ENCODE measurements at places on chromosomes 12 and 14.

- no peaks in the 10 kb centered on the region for H3K27me3 ChIP-seq
- no peak for DNase-seq
- peaks cover 32% of the 10 kb centered on the region for H3K4me1 ChIP-seq
- no peak overlapping the region for H3K4me3 ChIP-seq
- peaks cover 10% of the 10 kb centered on the region for H3K36me3 ChIP-seq
Observed at GRCh38 chr12:71691504-71692129, 5.7 kb downstream of the TMEM19 start.

DNA sequence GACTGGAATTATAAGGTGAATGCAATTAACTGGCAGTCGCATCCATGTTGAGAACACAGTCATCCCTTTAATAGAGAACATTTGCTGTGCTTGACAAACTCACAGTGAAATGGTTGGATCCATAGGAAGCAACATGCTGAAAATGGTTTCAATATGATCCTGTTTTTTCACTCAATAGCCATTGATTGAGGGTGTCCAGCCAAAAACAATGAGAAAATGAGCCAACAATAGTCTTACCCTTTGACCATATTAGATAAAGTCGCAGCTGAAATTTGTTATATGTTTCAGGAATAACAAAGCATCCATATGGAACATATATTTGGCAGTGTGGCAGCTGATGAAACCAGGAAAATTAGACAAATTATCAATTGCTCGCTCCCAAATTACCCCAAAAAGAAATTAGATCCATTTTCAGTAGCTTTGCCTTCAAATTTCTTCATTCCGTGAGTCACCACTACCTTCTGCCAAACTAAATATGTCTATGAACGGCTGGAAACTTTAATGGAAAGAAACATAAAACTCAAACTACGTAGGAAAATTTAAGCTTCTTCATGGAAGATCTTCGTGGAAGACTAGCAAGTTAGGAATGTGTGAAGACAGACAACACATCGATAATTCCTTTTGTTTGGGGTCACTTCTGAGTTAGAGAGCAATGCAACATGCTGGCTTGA is 17.4 kb downstream of the IGF1 start:
- peaks cover 23% of the 10 kb centered on the region for H3K27me3 ChIP-seq
- no peak overlapping the region for H3K27ac ChIP-seq
- no peak for DNase-seq

GRCh38 chr12:7303772-7304171 is at the start of gene ACSM4:
ACSM4 (plus strand) TSS chr12:7304072; CDS start chr12:7304332, 260 bp downstream.
- no peak for DNase-seq
- no peak within 1 kb of the TSS for H3K27ac ChIP-seq
- H3K27me3 ChIP-seq, result peaks cover 12% of the 10 kb centered on the region
- no peaks in the 10 kb centered on the region for H3K36me3 ChIP-seq

DNA sequence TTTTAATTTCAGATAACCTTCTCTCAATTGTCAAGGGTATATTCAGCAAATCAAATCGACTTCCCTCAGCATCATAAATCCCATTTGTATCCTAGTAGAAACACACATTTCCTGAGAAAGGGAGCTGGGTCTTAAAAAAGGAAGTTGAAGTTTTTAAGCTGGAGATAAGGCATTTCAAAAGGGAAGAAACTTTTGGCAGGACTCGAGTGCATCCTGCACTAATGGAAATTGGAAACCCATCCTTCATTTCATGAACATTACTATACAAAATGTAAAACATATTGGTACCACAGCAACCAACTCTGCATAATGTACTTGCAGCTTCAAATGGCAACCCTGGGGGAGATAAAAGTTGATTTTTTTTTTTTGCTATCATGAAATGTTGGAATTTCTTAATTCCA is 23.7 kb upstream of the TMCC3 start:
- peaks cover 7% of the 10 kb centered on the region for H3K27me3 ChIP-seq
- H3K36me3 ChIP-seq, result no peaks in the 10 kb centered on the region
- H3K4me3 ChIP-seq, result no peak overlapping the region
- peaks cover 19% of the 10 kb centered on the region for H3K4me1 ChIP-seq
- DNase-seq, result no peak
- H3K27ac ChIP-seq, result no peak overlapping the region

- H3K27ac ChIP-seq, result no peak overlapping the region
- no peaks in the 10 kb centered on the region for H3K27me3 ChIP-seq
- H3K36me3 ChIP-seq, result peaks cover 83% of the 10 kb centered on the region
- DNase-seq, result no peak
Observed at GRCh38 chr14:93219103-93219726, 12.2 kb downstream of the UBR7 start.

- H3K4me1 ChIP-seq, result peaks cover 15% of the 10 kb centered on the region
- no peak overlapping the region for H3K4me3 ChIP-seq
Observed at GRCh38 chr12:123396954-123397353, 13.0 kb downstream of the KMT5A start.

- no peaks in the 10 kb centered on the region for H3K4me1 ChIP-seq
- no peak for DNase-seq
- no peaks in the 10 kb centered on the region for H3K36me3 ChIP-seq
- no peak overlapping the region for H3K4me3 ChIP-seq
- H3K27me3 ChIP-seq, result no peaks in the 10 kb centered on the region
- H3K27ac ChIP-seq, result no peak overlapping the region
Observed at GRCh38 chr12:21144309-21144708, 13.3 kb downstream of the SLCO1B1 start.

DNA sequence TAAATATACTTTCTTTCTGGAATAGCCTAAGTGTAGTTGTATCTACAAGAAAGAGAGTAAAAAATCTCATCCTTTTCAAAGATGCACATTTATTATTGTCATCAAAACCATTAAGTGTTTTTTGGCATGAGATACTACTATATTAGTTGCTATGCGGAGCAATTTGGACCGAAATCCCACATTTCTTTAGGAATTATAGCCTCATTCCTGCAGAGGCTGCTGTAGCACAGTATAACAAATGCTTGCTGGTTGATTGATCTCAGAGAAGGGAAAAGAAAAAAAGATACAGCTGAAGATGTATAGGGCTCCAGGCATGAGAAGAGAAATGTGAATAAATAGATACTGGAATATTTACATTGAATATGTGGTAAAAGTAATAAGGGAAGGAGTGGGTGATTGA is 36.0 kb downstream of the RHOJ start:
- H3K27ac ChIP-seq, result no peak overlapping the region
- no peak overlapping the region for H3K4me3 ChIP-seq
- H3K27me3 ChIP-seq, result peaks cover 17% of the 10 kb centered on the region
- DNase-seq, result no peak

DNA sequence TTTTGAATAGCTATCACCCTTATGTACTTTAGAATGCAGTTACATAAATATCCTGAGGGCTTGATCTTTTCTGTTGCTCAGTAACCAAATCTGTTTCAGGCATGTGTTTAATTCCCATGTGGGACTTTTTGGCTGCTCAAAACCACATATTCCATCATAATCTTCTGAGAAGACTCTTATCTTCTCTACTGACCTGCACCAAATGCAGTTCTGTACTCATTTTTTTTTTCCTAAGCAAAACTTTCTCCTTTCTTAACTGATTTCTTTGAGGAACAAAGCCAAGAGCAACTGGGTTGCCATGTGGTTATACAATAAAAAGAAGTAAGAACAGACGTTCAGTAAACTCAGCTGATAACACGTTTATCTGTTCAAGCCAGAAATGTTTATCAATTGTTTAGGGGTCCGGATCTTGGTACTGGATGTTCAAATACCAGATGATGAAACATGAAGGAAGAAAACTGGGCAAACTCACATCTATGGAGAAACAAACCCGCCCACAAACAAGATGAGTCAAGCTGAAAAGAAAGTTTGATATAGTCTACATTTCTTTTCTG is 50.1 kb downstream of the TMEM132C start:
- H3K27ac ChIP-seq, result no peak overlapping the region
- no peaks in the 10 kb centered on the region for H3K4me1 ChIP-seq
- H3K27me3 ChIP-seq, result no peaks in the 10 kb centered on the region

DNA sequence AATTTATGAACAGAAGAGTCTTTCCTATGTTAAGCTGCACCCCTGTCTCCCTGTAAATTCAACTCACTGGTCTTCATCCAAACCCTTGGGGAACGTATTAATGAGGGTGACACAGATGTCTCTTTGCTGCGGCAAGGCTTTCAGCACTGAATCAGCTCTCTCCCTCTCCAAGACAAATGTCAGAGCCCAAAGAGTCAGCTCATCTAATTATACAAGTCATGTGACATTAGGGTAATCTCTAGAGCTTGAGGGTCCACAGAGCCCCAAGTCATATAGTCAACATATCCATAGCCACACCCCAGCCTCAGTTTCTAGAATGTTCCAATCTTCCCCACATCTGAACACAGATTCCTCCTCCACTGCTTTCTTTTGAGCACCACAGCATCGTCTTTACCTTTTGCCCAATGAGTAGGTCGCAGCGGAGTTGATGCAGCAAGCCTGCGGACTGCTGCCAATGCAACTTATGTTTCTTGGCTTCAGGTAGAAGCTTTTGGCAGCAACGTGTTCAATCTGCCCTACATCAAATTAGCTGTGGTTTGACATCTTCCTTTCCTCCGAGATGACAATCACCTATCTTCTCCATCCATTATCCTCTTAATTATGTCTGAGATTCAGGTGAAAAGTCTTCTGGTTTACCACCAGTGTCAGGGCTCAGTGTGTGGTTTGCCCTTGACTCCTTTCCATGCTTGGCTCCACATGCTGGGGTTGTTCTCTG is 5.3 kb downstream of the BATF start:
- H3K27me3 ChIP-seq, result no peaks in the 10 kb centered on the region
- no peak for DNase-seq
- peak overlapping the region; percentile 77 for H3K27ac ChIP-seq

DNA sequence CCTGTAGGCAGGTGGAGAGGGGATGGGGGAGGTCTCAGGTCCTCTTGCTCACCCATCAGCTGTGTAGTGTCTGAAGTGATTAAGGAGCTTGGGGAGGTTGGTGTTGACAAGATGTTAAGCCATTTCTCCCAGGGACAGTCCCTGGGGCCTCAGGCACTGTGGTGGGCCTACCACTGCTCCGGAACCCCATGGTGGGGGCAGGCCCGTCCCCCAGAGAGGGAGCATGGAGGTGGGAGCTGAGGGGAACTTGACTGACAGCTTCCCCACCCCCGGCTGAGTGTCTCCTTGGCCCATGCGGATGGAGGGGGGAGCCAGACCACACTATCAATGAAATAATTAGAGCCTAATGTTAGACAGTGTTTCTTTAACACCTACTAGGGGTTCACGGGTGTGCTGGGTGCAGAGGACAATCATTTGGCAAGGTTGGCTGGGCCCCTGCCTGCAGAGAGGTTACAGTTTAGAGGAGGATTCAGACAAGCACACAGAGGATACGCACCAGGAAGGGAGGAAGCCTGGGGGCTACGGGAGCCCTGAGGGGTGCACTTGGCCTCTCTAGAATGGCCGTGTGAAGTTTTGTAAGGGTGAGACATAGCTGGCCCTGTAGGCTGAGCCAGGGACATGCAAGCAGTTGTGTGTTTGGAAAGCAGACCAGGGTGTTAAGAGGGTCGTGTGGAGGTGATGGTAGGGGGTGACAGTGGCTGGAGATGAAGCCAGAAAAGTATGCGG is 19.3 kb upstream of the KRT80 start:
- peaks cover 25% of the 10 kb centered on the region for H3K27me3 ChIP-seq
- no peak overlapping the region for H3K27ac ChIP-seq
- DNase-seq, result no peak
- H3K4me1 ChIP-seq, result no peaks in the 10 kb centered on the region
- H3K36me3 ChIP-seq, result no peaks in the 10 kb centered on the region

- no peaks in the 10 kb centered on the region for H3K36me3 ChIP-seq
- no peaks in the 10 kb centered on the region for H3K27me3 ChIP-seq
- H3K4me3 ChIP-seq, result no peak overlapping the region
- no peaks in the 10 kb centered on the region for H3K4me1 ChIP-seq
- no peak overlapping the region for H3K27ac ChIP-seq
- no peak for DNase-seq
Observed at GRCh38 chr12:122819209-122819785, 16.0 kb upstream of the HIP1R start.

- H3K36me3 ChIP-seq, result peaks cover 80% of the 10 kb centered on the region
- DNase-seq, result peak; percentile 93
- H3K4me1 ChIP-seq, result peaks cover 42% of the 10 kb centered on the region
- H3K27ac ChIP-seq, result peak within 1 kb of the TSS; percentile 100
- peak within 1 kb of the TSS; percentile 98 for H3K4me3 ChIP-seq
- no peaks in the 10 kb centered on the region for H3K27me3 ChIP-seq
Observed at GRCh38 chr12:6493497-6494257, at the start of gene NCAPD2. NCAPD2 (plus strand) TSS chr12:6494102; CDS start chr12:6495099, 997 bp downstream.

DNA sequence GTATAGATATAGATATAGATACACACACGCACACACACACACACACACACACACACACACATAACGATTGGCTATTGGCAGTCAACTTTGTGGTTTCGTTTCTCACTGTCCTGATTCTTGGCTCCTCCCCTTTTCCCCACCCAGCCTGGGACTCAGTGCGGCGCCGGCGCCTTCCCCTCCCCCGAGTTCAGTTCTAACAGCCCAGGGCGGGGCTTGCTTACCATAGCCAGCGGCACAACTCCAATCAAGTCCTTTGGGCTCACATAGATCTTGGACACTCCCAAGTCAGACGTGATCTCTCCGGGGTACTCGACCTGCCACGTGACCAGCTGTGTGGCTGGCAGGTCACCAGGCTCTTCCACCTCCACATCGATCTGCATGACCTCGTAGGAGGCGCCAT is 484.1 kb downstream of the GLT1D1 start:
- H3K27ac ChIP-seq, result no peak overlapping the region
- H3K36me3 ChIP-seq, result no peaks in the 10 kb centered on the region
- no peaks in the 10 kb centered on the region for H3K4me1 ChIP-seq
- DNase-seq, result no peak
- no peaks in the 10 kb centered on the region for H3K27me3 ChIP-seq

DNA sequence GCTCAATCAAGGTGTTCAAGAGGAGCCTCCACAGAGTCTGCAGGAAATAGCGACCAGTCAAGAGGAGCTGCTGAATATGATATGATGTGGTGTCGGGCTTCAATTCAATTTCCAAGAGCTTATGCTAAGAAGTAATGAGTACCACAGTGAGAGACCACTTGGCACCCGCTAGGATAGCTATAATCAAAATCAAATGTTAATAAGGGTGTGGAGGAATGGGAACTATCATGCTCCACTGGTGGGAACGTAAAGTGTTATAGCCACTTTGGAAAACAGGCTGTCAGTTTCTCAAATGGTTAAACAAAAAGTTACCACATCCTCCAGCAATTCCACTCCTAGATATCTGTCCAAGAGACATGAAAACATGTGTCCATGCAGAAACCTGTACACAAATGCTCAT is 6.7 kb downstream of the POLR3B start:
- H3K36me3 ChIP-seq, result peaks cover 50% of the 10 kb centered on the region
- H3K27me3 ChIP-seq, result no peaks in the 10 kb centered on the region
- no peak for DNase-seq
- H3K4me1 ChIP-seq, result no peaks in the 10 kb centered on the region
- H3K27ac ChIP-seq, result no peak overlapping the region
- H3K4me3 ChIP-seq, result no peak overlapping the region

- H3K4me1 ChIP-seq, result peaks cover 4% of the 10 kb centered on the region
- H3K27me3 ChIP-seq, result no peaks in the 10 kb centered on the region
- H3K4me3 ChIP-seq, result no peak overlapping the region
- no peak overlapping the region for H3K27ac ChIP-seq
- H3K36me3 ChIP-seq, result no peaks in the 10 kb centered on the region
Observed at GRCh38 chr12:50315803-50316202, 32.5 kb upstream of the LIMA1 start.

DNA sequence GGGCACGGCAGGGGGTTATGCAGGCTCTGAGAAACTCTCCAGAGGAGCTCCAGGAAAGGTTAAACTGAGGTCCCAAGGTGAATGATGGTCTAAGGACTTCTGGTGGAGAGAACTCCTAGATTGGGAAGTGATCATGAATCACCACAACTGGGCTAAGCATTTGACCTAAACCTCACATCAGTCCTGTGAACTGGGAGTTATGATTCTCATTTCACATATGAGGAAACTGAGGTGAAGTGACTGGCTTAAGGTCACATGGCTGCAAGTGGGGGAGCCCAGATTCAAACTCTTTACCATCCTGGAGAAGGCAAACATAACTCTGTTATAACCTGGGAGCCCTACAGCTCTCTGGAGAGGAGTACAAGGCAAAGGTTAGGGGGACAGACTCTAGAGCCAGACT is 4.2 kb downstream of the RARG start:
- peaks cover 76% of the 10 kb centered on the region for H3K4me1 ChIP-seq
- H3K27me3 ChIP-seq, result no peaks in the 10 kb centered on the region
- peak overlapping the region; percentile 29 for H3K27ac ChIP-seq
- peaks cover 8% of the 10 kb centered on the region for H3K36me3 ChIP-seq
